ENCODE measurements at places on chromosomes 3 and 15.

GRCh38 chr3:38618343-38618742, 31.1 kb downstream of the SCN5A start:
- no peak for DNase-seq

GRCh38 chr3:117435506-117435905, 725.9 kb downstream of the TUSC7 start:
- DNase-seq = no peak

DNA sequence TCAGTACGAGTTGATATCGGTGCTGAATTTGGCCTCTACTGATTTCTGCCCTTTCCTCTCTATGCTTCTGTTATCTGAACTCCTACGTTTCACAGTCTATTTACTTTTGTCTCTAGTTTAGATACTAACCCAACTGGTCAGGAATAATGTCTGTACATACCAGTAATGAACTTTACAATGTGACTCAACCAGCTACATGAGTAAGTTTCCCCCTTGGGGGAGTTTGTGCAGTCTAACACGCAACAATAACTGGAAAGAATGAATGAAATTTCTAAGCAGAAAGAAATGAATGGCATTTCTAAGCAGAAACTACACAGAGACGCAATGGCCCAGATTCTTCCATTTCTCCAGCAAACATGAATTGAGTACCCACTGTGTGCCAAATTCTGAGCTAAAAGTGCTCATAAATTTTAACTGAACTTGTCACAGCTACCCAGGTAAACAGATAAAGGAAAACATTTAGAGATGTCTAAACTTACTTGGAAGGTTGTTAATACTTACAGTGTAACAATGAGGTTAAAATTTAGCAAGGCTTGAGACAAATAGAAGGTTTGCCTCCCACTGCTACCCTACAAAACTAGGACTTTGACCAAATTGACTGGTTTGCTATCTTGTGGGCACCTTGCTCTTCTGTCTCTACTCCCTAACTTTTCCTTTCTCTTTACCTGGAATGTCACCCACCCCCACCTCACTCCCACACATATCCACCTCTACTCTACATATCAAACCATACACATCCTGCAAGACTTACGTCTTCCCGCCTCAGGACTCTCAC, 11.6 kb downstream of the UPK1B start:
- DNase-seq = no peak

- no peak for DNase-seq
These were observed 52.7 kb upstream of the SCAANT1 start for GRCh38 chr3:63964681-63965485.

DNA sequence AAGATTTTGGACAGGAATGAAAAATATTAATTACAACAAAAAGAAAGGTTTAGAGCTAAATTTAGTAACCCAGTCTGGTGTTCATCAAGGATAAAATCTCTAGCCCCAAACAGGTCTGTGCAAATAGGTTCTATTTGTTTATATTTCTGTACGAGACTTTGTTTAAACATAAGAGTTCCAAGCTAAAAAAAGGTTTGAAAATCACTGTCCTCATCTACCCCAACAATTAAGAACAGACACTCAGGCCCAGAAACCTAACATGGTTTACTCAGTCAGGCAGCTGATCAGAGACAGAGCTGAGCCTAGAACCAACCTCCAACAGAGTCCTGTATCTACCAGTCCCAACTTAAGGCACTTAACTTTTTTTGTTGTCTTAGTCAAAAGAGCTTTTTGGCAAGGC, 49.3 kb downstream of the SNX4 start:
- DNase-seq = no peak

Measured in HEK293T (cell line).